Fibroblast of lung (primary cell): ENCODE measurements at places on chromosomes 6 and 20.
A peak's percentile ranks its signal among the peaks of the same experiment; 100 is the strongest.

- DNase-seq = peak; percentile 27
Observed at GRCh38 chr6:91268941-91269340, 682.1 kb upstream of the MAP3K7 start.

- peak; percentile 11 for DNase-seq
Observed at GRCh38 chr20:33640287-33640686, 21.8 kb upstream of the C20orf144 start.

DNA sequence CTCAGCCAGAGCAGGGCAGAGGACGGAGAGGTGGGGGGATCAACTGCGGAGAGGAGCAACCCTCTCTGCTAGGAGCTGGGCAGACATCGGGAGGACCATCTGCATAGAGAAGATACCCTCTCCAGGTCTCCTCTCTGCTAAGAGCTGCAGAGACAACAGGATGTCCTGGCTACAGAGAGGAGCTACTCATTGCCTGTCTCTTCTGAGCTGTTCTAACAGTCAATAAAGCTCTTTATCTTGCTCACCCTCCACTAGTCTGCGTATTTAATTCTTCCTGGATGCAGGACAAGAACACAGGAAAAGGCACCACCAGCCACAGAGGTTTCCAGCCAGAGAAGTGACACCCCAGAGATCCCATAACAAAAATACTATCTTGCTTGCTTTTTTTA is 871.1 kb upstream of the GJE1 start:
- DNase-seq = no peak

DNA sequence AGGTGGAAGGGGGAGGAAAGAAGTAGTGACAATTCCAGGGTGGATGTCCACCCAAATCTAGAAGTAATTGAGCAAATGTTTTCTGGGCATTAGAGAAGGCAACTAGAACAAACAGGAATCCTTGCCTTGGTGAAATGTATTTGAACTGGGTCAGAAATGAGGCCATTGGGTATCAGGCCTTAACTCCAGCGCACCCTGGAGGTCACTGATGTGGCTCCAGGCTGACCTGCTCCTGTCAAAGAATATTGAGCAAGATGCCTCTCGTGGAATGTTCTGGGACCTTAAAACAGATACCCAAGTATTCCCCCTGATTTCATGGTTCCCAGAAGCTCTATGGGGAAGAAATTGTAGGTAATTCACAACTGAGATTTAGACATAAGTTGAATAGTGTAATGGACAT is 6.9 kb downstream of the HLA-DPB1 start:
- peak; percentile 10 for DNase-seq

DNA sequence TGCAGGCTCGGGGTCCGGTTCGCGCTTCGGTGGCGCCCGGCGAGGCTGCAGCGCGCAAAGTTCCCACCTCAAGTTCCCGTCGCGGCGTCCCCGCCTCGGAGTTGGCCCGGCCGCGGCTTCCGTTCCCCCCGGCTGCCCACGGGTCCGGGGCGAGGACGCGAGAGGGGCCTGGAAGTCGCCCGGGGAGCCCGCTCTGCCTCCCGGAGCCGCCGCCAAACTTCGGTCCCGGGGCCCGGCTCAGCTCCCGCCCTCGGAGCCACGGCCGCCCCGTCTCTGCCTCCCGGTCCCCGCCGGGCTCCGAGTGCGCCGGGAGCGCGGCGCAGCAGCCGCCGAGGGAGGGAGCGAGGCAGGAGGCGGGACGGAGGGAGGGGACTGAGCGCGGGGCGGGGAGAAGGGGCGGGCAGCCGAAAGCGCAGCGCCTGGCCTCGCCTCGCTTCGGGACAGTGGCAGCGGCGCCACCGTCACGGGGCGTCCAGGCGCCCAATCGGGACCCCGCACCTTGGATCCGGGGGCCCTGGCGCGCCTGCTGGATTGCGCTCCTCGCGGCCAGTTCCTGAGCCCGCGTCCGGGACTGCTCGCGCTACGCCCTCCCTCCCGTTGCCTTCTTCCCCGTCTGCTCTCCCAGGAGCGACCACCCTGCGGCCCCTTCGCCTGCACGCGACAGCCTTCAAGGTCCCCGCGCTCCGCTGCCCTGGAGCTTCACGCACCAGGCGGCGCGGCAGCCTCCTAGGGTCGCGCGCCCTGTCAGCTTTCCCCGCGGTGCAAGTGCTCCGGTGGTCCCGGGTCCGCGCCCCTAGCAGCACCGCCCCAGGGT is at the start of gene KCNG1:
Gene KCNG1, minus strand, starts transcription at position 305 of the 814 bp plus-strand sequence. CDS start 12,769 bp downstream, outside the sequence.
- DNase-seq = peak; percentile 67

DNA sequence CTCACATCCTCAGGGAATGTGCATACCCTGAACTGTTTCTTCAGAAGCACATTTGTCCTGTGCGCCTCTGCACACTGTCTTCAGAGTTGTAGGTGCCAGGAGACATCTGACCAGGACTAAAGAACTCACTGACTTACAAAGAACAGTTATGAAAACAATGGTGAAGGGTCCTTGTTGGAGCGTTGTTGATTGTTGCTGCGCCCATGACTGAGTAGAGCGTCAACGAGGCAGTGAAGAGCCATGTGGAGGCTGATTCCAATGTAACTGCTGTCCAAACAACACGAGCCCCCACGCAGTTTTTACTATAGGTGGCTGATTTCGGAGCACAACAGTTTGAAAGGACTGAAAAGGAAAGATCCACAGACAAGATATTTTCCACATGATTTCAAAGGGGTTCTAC is 380.3 kb downstream of the CDH26 start:
- no peak for DNase-seq

DNA sequence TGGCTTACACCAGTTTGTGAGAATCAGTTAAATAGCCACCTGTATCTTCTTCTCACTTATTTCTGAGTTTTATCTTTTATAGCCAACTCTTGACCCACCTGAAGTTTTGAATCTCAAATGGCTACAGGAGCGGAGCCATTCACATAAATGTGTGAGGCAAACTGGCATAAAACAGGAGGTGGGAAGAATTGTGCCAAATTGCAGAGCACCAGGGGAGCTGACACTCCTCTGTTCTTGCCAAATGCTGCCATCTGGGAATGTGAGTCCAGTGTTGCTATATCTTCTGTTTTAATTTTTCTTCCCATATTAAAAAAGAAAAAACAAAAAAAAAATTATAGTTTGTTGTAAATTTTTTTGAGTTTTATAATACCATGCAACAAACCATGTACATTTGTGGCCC is 17.0 kb upstream of the RNF146 start:
- no peak for DNase-seq

GRCh38 chr6:109702791-109703190 is 11.7 kb downstream of the FIG4 start:
- no peak for DNase-seq

DNA sequence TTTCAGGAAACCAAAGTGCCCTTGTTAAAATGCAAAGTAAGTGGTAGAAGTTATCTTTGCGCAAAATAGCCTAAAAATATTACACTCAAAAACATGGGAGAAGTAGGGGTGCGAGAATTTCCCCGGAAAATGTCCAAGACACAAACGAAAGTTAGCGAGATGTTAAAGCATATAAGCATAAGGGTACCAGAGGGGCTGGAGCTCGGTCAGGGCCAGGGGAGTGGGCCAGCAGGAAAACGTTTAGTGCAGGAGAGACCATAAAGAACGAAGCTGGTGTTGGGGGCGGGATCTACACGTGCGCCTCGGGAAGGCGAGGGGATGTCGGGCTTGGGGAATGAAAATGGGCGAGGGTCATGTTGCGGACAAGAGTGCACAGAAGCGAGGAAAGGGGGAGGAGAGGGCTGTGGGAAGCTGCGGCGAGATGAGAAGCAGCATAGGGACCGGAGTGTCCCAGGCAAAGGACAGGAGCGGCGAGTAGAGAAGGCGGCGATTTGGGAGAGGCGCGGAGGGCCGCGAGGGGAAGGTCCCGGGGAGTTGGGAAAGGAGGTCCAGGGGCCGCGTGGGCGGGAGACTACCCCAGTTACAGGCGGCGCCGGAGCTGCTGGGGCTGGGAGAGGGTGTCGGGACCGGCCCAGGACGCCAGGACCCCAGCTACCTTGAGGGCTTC is 600 bp downstream of the XPO5 start:
- DNase-seq = peak; percentile 12

- DNase-seq = peak; percentile 42
Observed at GRCh38 chr6:21384216-21384615, 209.3 kb upstream of the SOX4 start.

GRCh38 chr6:19394051-19394450 is 443.1 kb upstream of the ID4 start:
- no peak for DNase-seq

DNA sequence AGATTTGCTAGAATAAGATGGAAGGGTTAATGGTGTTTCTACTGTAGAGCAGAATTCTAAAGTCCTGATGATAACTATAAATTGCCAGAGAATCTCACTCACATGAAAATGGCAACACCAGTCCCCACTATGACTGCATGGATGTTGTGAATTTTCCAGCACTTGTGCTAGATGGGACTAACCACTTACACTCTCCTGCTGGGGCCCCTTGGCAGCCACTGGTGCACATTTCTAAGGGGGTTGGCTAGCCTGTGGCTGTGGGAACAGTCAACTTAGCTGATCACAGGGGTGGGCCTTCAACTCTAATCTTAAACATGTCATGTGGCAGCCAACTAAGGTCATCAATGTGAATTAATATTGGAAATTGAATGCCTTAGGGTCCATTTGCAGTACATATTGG is 271.2 kb downstream of the PHACTR1 start:
- DNase-seq = no peak

- DNase-seq = no peak
Observed at GRCh38 chr20:63944078-63944941, 11.9 kb downstream of the UCKL1 start.

- peak; percentile 25 for DNase-seq
Observed at GRCh38 chr6:43129434-43130194, 41.5 kb upstream of the SRF start.

DNA sequence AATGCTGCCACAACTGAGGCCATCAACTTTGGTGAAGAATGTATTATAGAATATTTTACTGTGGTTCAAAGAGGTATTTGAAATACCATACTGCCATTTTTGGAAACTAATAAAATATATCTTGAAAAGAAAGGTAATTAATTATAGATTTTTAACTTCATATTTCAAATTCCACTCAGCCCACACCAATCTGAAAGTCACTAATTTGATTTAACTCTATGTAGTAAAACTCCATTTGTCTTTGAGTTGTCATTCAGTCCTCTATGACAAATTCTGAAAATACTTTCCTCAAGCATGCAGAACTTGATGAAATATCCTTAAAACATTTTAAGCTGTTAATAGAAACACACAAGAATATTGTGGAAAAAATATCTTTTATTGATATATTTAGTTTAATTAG is 1196.7 kb upstream of the CITED2 start:
- DNase-seq = peak; percentile 84

DNA sequence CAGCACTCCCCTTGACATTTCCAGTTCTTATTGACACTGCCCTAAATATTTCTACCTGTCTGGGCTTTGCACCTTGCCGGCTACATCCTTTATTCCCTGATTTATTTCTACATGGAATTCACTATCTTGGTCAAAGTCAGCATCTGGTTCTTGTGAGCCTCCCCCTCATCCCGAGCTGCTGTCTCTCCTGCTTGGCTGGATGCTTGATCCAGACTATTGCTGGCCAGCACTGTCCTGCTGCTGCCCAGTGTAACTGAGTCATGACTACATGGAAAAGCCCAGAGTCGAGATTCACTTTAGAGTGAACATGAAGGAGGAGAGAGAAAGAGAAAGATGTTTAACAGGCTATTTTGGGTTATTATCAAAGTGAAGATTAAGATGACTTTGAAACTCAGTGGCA is 142.2 kb downstream of the OPN5 start:
- DNase-seq = no peak

DNA sequence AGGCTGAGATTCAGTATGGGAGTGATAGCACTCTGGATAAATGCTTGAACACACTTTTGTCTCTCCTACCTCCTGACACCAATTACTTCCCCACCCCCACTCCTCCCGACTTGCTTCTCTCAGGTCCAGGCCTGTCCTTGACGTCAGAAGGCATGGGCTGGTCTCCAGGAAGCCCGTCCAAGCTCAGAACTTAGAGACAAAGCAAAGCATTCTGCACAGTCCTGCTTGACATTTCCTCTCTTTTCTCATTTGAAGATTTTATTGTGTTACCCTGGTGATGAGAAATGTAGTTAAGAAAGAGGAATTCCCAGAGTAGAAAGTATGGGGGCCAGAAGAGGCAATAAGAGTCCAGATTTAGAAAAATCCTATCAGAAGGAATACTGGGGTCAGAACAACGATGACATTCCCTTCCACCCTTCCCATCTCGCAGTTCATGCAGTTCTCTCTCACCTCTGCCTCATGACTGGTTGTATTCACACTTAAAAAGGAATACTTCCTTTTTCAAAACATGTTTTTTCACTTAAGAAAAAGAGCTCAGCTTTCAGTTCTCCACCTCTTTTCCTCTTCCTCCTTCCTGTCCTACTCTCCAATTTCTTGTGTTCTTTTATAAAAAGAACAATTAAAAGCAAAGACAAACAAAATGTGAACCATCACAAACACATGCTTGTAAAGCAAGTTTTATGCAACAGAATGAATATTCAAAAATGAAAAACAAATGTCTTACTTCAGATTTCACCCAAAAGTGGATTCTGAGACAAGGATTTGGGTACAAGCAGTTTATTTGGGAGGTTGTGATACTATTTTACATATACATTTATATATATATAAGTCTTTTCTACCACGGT is 18.5 kb upstream of the FAM184A start:
- DNase-seq = peak; percentile 40

GRCh38 chr6:51844336-51844735 is 243.1 kb downstream of the PKHD1 start:
- no peak for DNase-seq

- DNase-seq = no peak
Observed at GRCh38 chr20:32134026-32134425, 24.5 kb downstream of the TM9SF4 start.

DNA sequence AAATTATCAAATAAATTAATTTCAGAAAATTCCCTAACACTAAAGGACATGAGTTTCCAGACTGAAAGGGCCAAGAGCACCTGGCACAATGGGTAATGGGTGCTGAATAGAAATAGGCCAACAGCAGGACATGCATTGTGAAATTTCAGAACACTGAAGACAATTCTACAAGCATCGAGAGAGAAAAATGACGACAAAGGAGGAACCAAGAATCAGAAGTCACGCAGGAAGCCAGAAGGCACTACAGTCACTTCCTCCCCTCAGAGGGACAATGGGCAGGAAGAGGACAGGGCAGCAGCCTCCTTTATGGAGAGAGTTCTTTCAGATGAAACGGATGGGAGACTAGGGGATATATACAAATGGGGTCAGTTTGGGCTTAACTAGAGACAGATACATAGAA is 29.6 kb downstream of the PCNA start:
- no peak for DNase-seq

DNA sequence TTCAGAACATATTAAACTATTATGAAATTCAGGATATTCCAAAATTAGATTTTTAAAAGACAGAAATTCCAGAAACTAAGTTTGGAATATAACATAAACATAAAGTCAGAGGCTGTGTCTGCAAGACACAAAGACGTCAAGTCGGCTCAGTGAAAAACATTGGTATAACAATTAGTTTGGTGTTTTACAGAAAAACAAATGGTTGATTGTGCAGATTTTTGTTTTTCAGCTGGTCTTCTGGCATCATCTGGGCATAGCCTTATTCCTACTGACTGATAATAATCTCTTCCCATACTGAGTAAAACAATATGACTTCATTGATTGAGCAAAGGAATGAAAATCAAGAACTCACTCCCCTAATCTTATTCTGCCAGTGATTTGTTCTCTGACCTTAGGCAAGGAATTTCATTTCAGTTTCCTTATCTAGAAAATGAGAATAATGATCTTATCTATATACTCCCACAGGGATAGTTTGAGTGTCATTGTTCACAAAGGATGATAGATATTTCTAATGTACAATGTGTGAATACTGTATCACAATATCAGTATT is 84.3 kb downstream of the FRK start:
- no peak for DNase-seq
